ENCODE measurements at places on chromosomes 3 and 15.

DNA sequence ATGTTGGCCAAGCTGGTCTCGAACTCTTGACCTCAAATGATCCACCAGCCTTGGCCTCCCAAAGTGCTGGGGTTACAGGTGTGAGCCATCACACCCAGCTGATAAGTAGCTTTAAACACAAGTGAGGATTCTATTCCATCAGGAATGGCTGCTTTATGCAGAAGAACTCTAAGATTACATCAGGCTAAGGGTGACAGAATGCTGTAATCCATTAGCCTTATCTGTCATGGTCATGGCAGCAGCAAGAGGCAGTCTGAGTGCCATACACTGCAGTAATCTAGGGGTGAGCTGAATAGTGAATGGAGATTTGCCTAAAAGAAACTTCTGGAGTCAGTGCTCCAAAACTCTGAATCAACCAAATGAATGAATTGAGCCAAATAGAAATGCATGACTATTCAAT, 39.6 kb downstream of the LIPC start:
- no peaks in the 10 kb centered on the region for H3K36me3 ChIP-seq
- no peak for DNase-seq
- H3K4me3 ChIP-seq, result no peak overlapping the region
- H3K4me1 ChIP-seq, result peaks cover 33% of the 10 kb centered on the region

DNA sequence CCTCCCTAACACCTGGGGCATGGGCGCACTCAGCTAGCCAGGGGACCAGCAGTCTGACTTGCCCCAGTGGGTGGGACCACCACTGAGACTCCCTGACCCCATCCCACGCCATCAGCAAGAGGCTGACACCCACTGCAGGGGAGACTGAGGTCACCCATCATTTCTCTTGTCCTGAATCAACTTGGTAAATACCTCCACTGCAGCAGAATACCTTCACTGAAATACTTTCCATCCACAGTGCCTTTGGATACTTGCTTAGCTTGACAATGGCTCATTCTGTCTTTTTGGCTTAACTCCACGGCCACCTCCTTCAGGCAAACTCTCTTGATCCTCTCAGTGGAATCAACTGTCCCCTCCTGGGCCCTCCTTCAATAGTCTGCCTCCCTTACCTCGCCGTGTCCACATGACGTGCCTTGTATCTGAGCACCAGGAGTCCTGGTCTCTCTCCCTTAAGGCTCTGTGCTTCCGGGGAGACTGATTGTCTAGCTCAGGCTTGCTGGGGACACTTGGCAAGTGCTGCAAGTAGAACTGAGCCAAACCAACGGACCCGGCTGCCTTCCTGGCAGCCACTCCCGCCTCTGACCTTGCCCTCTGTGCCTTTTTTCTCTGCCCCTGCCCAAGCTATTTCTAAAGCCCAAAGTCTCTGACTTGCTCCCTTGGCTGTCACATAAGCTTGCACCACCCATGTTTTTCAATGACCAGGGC, 119.1 kb downstream of the ADCY5 start:
- peaks cover 16% of the 10 kb centered on the region for H3K27me3 ChIP-seq
- no peak overlapping the region for H3K27ac ChIP-seq
- no peaks in the 10 kb centered on the region for H3K36me3 ChIP-seq
- H3K4me3 ChIP-seq, result no peak overlapping the region
- no peak for DNase-seq

DNA sequence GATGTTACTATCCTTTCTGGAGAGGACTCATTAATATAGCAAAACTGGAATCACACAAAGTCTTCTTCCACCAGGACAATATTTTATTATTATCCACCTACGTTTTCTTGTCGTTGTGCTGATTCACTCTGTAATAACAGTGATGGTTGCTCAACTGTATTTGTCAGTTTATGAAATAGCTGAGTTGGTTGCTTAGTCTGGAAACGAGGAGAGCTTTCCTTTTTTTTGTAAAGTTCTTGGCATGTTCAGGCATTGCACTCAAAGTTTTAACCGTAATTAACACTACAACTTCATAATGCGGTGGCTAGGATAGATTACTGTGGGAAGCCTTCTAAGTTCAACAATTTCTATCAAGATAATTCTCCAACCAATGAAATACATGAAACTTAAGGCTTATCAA, 131.2 kb downstream of the RAP2B start:
- peak; percentile 58 for DNase-seq
- no peak overlapping the region for H3K4me3 ChIP-seq
- peaks cover 4% of the 10 kb centered on the region for H3K4me1 ChIP-seq
- no peaks in the 10 kb centered on the region for H3K36me3 ChIP-seq
- no peaks in the 10 kb centered on the region for H3K27me3 ChIP-seq

GRCh38 chr3:174120997-174121396, 723.5 kb downstream of the NLGN1 start:
- no peak overlapping the region for H3K4me3 ChIP-seq
- H3K36me3 ChIP-seq, result no peaks in the 10 kb centered on the region
- no peaks in the 10 kb centered on the region for H3K4me1 ChIP-seq
- H3K27me3 ChIP-seq, result no peaks in the 10 kb centered on the region

DNA sequence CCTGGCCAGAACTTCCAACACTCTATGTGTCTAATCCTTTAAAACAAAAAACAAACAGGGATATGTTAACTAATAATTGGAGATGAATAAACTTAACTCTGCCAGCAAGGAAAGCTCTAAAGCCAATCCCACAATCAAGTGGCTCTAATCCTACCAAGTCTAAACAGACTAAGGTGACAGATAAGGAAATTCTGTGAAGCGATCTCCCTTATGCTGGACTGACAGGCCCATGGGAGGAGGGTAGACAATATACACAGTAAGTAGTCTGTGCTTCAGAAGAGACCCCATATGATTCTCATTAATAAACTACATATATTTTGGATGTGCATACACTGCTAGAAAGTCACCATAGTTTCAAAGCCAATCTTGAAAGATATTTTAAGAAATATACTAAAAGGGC, 10.1 kb downstream of the VPS13C start:
- H3K27me3 ChIP-seq, result no peaks in the 10 kb centered on the region
- H3K27ac ChIP-seq, result no peak overlapping the region
- no peak for DNase-seq
- no peak overlapping the region for H3K4me3 ChIP-seq

- H3K4me3 ChIP-seq, result peak overlapping the region; percentile 95
- peaks cover 16% of the 10 kb centered on the region for H3K36me3 ChIP-seq
- no peaks in the 10 kb centered on the region for H3K27me3 ChIP-seq
- peak overlapping the region; percentile 99 for H3K27ac ChIP-seq
Measured at GRCh38 chr15:92901072-92901761, 1.1 kb downstream of the CHD2 start.

DNA sequence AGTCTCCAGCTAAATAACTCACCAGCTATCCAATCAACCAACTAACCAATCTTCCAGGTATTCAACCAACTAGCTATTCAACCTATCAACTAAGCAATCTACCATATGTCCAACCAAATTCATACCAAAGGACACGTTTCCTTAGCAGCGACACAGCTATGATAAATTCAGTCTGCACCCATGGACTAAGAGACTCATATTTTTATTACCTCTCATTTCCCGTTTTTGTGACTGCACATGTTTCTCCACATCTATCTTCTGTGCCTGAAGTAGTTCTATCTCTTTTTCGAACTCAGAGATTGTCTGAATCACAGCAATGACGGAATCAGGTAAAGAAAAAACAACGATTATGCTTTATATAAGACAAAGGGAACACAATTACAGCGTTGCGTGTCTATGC, 34.0 kb upstream of the GNB5 start:
- peaks cover 2% of the 10 kb centered on the region for H3K4me1 ChIP-seq
- DNase-seq, result no peak
- no peak overlapping the region for H3K27ac ChIP-seq

GRCh38 chr3:133655731-133656515, 5.8 kb downstream of the TOPBP1 start:
- H3K4me3 ChIP-seq, result no peak overlapping the region
- H3K27me3 ChIP-seq, result no peaks in the 10 kb centered on the region
- H3K4me1 ChIP-seq, result peaks cover 9% of the 10 kb centered on the region
- H3K36me3 ChIP-seq, result peaks cover 47% of the 10 kb centered on the region
- no peak for DNase-seq
- no peak overlapping the region for H3K27ac ChIP-seq

- H3K27ac ChIP-seq, result no peak overlapping the region
- peaks cover 6% of the 10 kb centered on the region for H3K4me1 ChIP-seq
- H3K4me3 ChIP-seq, result no peak overlapping the region
- DNase-seq, result no peak
Measured at GRCh38 chr3:12871404-12871983, 30.1 kb upstream of the RPL32 start.

- H3K4me3 ChIP-seq, result no peak overlapping the region
- H3K4me1 ChIP-seq, result no peaks in the 10 kb centered on the region
- no peak for DNase-seq
- H3K36me3 ChIP-seq, result no peaks in the 10 kb centered on the region
- no peak overlapping the region for H3K27ac ChIP-seq
- H3K27me3 ChIP-seq, result no peaks in the 10 kb centered on the region
Measured at GRCh38 chr3:112230033-112230432, 64.0 kb downstream of the SLC9C1 start.
